ENCODE measurements at places on chromosomes 16 and 17.

DNA sequence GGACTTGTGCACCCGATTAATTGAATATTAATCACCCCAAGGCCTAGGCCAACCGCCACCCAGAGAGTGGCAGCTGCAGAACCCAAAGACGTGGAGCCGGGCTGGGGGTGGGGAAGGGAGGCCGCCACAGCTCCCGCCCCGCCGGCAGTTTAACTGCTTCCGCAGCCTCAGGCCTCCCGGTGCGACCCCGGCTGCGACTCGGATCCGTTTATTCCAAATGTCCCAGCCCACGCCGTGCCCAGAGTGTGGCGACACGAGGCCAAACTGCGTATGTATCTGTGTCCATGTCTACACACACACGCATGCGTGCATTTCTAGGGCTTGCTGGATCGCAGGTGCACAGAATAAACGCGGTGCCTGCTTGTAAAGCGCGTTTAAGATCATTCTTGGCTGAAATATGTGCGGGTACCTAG, 802 bp upstream of the TOB1 start:
- peak; percentile 36 for DNase-seq

DNA sequence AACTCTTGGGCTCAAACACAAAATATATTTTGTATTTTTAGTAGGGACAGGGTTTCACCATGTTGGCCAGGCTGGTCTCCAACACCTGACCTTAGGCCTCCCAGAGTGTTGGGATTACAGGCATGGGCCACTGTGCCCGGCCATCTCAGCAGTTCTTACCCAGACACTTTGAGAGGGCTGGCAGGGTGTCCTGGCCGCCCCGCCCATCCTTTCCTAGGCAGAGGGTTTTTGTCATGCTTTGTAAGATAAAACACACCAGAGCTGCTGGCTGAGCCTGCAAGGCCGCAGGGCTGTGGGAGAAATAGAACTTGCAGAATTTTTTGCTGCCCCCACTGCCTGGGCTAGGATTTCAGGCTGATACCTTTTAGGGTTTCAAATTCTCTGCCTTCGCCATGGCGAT, 8.7 kb downstream of the PPL start:
- DNase-seq, result no peak

DNA sequence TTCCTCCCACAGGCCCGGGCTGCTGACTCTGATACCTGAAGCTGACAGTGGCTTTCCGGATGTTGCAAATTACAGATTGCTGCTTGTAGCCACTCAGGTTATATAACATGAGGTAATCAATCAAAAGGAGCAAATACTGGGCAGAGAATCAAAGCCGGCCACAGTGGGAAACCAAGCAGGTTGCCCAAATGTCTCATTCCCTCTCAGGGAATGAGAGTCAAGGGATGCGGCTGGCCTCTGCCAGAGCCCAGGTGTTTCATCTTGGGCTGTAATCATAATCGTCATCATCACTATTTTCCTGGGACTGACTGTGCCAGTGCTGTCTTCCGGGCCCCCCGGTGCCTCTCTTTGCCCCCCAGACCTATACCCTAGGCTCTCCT, 292.4 kb upstream of the FOXF1 start:
- no peak for DNase-seq

GRCh38 chr17:74808714-74809430, 32.7 kb upstream of the NAT9 start:
- no peak for DNase-seq

- DNase-seq, result no peak
These were observed 341.2 kb downstream of the GRIN2A start for GRCh38 chr16:9840761-9841665.

- no peak for DNase-seq
These were observed 5.0 kb downstream of the JUP start for GRCh38 chr17:41781404-41782110.

GRCh38 chr16:1430759-1431496, at the start of gene PERCC1:
TSS of gene PERCC1 (plus strand) at chr16:1431078. CDS start at chr16:1432594, 1,516 bp downstream.
- DNase-seq, result no peak

- no peak for DNase-seq
These were observed 26.9 kb downstream of the TNS4 start for GRCh38 chr17:40474419-40475002.

DNA sequence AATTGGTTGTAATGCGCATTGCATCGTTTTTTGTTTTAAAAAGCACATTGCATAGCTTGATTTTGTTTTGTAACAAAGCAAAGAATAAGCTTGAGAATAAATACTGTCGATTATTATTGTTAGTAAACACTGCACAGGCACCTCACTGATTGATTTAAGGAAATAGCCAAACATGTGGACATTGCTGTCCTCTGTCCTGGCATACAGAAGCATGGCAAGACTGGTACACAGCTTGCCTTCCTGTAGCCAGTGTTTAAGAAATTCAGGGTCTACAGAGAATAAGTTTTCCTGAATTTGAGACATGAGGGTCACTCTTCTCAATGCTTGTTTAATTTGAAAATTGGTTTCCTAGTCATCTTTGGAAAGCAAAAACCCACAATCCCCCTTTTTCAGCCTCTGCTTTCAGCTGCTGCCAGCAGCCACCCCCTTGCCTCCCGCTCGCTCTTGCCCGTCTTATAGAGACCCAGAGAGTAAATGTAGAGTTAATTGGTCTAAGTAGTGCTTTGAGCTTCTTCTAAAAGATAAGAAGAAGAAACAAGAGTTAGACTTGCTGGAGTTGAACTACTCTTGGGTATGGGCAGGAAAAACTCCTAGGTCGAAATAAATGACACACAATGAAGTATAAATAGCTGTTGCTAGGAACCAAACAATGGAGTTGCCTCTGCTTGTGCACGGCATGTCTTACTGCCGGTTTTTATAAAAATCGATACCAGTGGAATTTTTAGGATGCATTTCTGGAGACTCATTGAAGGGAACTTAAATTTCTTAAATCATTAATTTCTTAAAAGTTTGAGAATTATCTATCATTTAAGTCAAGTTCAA, 116.6 kb downstream of the MRTFB start:
- DNase-seq, result no peak

- no peak for DNase-seq
These were observed 56.7 kb upstream of the C17orf78 start for GRCh38 chr17:37318931-37319594.

DNA sequence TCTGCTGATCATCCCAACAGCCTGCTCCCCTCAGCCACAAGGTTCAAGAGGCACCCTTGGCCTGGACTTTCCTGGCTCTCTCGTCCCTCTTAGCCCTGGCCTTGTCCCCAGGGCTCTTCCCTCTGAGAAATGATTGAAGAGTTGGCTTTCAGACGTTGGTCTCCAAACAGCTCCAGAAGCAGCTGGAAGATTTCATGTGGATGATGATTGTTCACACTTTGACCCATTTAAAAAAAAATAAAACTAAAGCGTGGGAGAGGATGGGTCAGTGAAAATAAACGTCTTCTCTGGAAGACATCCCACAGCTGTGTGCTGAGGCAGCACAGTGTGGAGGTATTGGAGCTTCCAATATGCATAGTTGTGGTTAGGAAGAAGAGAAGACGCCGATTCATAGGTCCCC, 54.7 kb upstream of the CDH11 start:
- DNase-seq, result no peak

DNA sequence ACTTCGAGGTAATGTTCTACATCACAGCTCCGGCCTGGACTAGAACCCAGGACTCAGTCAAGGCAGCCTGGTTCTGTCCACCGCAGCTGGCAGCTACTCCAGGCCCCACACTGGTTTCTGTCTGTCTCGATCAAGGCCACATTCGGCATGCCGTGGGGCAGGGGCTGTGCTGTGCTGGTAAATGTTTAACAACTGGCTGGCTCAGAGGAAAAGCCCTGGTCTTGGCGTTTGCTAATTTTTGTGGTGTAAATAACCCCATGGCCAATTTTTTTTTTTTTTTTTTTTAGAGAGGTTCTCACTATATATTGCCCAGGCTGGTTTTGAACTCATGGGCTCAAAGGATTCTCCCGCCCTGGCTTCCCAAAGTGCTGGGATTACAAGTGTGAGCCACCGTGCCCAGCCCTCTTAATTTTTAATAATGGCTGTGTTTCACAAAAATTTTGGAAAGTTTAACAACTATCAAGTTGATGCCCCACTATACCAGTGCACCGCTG, 328 bp upstream of the DRC7 start:
- no peak for DNase-seq

DNA sequence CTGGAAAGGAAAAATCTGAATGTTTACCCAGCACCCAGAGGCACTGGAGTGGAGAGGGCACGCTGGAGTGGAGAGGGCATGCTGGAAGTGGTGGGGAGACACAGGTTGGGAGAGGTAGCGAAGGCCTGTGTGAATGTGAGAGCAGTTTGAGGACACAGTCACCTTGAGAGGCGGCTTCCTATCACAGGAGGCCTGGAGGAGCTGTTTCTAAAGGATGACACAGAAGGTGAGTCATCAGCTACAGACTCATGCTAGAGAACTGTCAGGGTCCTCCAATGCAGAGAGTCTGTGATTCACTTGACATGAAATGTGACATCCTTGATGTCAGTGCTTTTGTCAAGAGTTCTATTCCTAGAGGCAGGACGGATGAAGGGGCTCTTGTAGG, 13.8 kb downstream of the CTRL start:
- DNase-seq, result no peak

- no peak for DNase-seq
These were observed 52.8 kb upstream of the ARHGAP44 start for GRCh38 chr17:12736526-12736925.

- no peak for DNase-seq
These were observed 86.3 kb downstream of the VPS53 start for GRCh38 chr17:628089-628941.

GRCh38 chr17:82365606-82366295, 5.8 kb upstream of the UTS2R start:
- DNase-seq, result no peak

DNA sequence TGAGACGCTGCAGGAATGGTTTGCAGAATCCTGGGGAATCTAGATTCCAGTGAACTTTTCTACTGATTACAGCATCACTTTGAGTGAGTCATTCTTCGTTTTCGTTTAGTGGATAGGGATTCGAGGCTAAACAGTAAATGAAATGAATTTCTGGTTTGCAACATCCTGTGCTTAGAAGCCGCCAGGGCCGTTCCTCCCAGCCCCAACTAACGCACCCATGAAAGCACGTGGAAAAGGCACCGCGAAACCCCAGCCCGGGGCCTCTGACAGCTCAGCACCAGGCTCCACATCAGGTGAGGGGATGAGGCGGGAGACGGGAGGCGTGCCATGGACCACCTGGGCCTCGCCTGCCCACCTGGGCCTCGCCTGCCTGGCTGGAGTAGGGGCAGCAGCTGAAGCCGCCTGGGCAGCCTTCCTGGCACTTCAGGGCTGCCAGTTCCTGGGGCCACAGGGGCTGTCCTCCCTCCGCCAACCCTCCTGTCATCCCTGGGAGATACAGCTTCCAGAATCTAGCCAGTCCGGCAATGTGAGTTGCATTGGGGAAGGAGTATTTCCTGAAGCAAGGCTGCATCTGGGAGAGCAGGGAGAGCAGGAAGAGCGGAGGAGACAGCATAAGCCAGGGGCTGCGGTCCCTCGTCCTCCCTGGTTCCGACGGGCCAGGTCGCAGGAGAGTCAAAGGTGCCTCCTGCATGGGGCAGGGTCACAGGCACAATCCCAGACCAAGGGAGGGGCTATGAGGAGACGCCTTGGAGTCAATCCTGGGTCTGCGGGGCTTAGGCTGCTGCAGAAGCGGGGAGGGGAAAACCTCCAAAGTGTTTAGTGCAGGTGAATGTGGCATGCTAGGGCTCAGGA, 78.4 kb downstream of the RPH3AL start:
- no peak for DNase-seq

- no peak for DNase-seq
These were observed 103.4 kb upstream of the IRX3 start for GRCh38 chr16:54389836-54390494.
